Spinal cord (tissue), 10 donors: ENCODE measurements at places on chromosomes 2 and 18.

GRCh38 chr2:194545978-194546377, 1111.0 kb upstream of the SLC39A10 start:
- no peak for DNase-seq

DNA sequence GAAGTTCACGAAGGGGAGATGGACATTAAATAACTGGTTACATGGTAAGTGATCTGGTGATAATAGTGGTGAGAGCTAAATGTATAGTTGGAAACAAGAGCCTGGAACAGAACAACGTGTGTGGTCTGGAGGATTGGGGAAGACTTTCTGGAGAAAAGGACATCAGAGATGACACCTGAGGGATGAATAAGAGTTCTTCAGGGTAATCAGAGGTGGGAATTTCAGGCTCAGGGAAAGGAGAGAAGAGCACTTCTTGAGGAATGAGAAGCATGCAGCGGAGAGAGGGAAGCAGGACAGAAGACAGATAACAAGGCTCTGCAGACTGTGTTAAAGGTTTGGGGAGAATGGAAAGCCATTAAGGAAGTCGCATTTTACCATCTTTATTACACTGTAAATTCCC, 450.7 kb downstream of the TNS1 start:
- DNase-seq: no peak

DNA sequence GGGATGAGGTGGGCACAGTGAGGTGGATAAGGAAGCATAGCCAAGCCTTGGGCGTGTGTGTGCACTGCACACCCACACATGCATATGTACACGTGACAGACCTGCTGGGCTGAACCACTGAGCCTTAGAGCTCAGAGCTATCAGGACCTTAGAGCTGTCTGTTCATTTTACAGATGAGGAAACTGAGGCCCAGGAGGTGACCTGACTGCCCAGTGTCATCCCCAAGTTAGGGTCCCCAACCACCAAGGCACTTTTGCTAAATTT, 8.2 kb upstream of the SNED1 start:
- no peak for DNase-seq

GRCh38 chr2:50602636-50603327, 429.1 kb downstream of the NRXN1 start:
- DNase-seq: peak; percentile 48

GRCh38 chr2:79789811-79790210, 277.0 kb downstream of the CTNNA2 start:
- DNase-seq: no peak

GRCh38 chr2:268323-268722, 3.6 kb downstream of the ACP1 start:
- DNase-seq: no peak

DNA sequence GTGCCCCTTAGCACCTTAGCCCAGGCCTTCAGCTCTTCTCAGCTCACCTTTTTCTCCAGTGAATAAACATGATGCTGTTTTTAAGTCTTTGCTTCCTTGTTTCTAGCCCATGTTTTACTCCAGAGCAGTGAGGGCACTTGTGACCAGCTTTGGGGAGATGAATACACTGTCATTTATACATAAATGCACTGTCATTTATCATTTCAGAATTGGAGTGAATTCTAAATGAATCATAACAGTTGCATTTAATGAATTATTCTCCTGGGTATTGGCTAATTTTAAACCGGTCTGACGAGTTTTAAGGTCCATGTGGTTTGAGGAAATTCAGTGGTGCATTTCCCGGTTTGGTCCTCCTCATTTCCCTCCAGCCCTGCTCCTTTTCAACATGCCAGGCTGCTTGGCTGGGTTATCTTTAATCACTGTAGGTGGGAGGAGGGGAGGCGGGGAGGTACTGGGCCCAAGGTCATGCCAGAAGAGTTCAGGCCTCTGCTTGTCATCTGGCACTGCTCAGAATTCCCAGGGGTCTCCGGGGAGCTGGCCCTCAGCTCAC, 23.9 kb downstream of the PRKCE start:
- DNase-seq: no peak

DNA sequence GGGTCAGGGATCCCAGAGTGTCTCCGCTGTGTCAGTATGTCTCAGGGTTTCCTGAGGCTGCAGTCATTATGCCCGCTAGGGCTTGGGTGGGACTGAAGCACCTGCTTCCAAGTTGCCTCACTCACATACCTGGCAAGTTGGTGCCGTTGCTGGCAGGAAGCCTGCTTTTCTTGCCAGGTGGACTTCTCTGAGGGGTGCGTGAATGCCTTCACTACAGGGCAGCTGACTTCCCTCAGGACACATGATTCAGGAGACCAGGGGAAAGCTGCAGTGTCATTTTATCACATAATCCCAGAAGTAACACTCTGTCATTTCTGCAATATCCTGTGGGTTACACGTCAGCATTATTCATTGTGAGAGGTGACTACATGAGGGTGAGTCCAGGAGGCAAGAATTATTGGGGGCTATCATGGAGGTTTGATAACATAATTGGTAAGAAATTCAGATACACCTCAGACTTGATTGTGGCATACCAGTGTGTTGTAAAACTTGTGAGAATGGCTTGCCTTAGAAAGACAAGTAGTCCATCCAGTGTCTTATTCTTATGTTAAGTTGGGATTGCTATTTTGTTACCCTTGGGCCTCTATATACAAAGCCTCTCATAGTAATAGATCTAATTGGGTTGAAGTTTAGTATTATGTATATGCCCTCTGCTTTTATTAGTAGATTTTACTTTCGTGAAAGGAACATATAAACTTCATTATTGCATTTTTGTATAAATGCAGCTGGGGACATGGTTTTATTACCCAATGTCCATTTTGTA, 44.1 kb downstream of the NEDD4L start:
- DNase-seq: no peak

- DNase-seq: no peak
Observed at GRCh38 chr2:218229851-218230250, 12.9 kb downstream of the ARPC2 start.

GRCh38 chr2:24930768-24931167, 10.7 kb upstream of the ADCY3 start:
- DNase-seq: peak; percentile 49

DNA sequence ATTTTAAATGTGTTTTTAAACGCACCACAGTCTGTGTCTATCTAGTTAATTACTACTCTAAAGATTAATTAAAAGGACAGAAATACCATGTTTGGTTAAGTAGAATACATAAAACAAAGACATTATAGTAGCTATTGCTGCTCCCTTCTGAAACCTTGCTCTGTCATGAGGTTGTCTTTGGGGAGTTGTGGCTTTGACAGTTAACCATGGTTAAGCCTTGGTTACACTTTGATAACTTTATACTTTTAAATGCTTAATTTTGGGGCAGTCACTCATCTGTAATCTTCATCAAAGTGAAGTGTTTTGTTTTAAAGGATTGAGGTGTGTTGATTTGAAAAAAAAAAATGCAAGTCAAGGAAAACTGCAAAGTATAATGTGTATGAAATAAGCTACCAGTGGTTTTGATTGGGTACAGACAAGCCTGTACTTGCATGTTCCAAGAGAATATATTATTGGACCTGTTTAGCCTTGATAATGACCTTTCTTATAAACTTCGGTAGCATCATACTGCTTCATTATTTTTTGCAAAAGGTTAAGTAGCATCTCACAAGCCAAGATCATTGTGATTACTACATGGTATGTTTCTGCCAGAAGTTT, 29.8 kb upstream of the TBR1 start:
- DNase-seq: no peak

- peak; percentile 82 for DNase-seq
Observed at GRCh38 chr2:161134547-161135518, 25.4 kb upstream of the TANK start.

DNA sequence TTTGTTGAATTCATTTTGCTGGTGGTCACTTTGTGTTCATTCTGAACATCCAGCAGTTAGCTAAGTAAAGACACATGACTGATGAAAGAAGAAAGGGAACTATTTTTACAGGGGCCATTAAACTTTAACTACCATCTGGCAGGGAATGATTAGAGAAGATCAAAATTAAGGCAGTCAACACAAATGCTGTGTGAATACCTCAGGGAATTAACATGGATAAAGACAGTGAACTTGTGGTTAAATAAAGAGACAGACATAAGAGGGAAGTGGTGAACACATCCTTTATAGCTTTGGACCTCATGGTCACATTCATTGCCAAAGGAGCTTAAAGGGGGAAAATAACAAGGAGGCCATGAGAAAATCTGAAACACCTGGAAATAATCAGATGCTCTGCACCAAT, 52.6 kb upstream of the ATP5MC3 start:
- no peak for DNase-seq

DNA sequence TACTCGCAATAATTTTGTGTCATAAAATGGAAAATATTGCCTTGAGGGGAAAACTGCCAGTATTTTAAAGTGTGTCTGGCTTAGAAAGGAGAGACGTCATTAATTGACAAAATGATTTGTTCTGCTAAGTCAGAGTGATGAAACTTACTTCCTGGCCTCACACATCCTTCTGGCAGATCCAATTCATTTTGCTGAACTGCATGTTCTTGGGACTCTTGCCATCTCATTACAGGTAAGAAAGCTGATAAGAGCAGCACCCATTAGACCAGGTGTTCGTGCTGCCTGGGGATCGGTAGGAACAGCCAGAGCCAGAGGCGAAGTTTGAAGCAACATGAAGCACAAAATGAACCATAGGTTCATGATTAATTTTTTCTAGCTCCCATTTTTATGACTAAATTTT, 38.0 kb downstream of the KCNE4 start:
- DNase-seq: no peak

DNA sequence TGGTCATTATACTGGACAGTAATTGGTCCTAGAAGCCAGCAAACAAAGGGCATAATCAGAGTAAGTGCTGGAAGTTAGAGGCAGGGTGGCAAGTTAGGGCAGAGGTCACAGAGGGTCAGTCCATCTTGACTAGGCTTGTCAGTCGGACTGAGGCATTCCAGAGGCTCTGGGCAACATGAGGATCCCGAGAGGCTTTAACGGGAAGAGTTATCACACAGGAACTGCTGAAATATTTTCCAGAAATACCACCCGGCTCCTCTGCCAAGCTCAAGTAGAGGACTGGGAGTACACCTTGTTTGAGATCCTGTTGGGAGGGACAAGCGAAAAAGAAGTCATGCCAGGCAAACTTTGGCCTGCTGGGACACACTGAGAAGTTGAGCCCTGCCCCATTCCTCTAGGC, 13.7 kb downstream of the C2orf81 start:
- no peak for DNase-seq

GRCh38 chr2:17301437-17301836, 216.8 kb downstream of the RAD51AP2 start:
- DNase-seq: no peak

GRCh38 chr18:68152770-68153169, 562.1 kb downstream of the TMX3 start:
- DNase-seq: no peak

DNA sequence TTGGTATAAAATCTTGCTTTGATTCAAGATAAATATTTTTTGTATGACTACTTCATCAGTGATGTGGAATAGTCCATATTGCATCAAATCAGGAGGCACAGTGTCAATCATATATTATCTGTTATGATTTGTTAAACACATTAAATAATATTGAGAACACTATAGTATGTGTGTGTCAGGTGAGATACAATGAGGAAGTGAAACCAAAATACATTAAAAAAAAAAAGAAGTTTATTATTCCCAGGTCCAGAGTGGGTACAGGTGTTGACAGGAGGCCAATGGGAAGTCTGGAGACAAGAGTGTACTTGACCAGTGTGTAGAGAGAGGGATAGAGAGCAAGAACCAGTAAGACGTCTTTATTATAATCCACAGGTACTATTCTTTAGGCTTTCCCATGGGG, 292.6 kb downstream of the FSIP2 start:
- no peak for DNase-seq

DNA sequence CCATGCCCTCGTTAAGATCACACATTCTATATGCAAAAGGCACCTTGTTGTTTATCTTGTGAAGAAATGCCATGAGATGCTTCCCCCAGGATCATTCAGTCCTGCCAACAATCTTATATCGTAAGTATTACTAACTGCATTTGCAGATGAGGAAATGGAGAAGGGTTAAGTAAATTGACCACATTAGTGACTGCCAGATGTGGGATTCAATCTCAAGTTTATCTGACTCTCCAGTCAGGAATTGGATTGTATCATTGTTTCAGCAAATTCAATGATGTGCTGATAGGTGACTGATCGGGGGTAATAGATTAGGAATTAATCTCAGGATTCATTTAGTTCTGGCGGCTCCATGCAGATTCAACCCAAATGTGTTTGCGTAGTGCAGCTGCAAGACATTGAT, 106.2 kb downstream of the CNTNAP5 start:
- DNase-seq: no peak

DNA sequence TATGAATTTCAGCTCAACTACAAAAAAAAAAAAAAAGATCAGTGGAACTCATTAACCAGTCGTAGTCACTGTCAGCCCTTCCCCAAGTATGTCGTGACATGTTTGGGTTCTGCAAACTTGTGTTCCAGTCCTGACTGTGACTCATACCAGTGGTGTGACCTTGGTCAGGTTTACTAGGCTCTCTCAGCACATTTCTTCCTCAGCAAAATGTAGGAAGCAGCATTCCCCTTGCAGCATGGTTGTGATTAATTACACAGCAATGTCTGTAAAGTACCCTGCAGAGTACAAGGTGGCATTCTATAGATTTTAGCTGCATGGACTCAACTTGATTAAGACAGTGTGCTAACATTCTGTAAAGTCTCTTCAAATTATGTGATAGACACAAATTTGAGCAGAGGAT, 156.9 kb downstream of the LAMA1 start:
- no peak for DNase-seq

DNA sequence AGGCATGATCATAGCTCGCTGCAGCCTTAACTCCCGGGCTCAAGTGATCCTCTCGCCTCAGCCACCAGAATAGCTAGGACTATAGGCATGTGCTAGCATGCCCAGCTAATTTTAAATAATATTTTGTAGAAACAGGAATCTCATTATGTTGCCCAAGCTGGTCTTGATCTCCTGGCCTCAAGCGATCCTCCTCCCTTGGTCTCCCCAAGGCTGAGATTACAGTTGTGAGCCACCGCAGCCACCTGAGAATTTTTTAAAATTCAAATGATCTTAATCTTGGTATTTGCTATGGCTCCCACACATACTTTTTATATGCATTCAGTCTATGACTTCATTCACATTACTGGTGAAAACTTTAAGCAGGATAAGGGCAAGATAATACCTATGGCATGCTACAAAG, 13.1 kb downstream of the KRCC1 start:
- no peak for DNase-seq

GRCh38 chr18:26746398-26746797, 119.1 kb downstream of the AQP4 start:
- no peak for DNase-seq

- no peak for DNase-seq
Observed at GRCh38 chr2:190339394-190339793, 4.0 kb upstream of the INPP1 start.
